T follicular helper cell (primary cell): ENCODE measurements at places on chromosomes 7 and 10.

- no peak for DNase-seq
Measured at GRCh38 chr7:18976715-18977471, 140.5 kb downstream of the TWIST1 start.

DNA sequence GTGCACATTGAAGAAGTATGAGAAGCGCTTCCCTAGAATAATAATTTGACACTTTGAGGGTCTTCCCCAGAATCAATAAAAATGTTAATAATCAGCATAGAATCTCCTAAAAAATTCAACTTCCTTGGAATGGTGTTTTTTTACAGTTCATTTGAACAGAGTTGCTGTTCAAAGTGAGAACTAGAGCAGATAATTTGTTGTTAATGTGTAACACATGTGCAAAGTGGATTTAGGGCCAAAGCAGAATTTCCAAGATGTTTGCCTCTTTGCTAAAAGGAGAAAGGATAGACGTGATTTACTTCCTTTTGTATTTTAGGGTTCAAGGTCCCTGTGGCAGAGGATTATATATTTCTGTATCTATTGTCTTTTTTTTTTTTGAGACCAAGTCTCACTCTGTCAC, 73.8 kb downstream of the ZNF277 start:
- DNase-seq, result no peak

DNA sequence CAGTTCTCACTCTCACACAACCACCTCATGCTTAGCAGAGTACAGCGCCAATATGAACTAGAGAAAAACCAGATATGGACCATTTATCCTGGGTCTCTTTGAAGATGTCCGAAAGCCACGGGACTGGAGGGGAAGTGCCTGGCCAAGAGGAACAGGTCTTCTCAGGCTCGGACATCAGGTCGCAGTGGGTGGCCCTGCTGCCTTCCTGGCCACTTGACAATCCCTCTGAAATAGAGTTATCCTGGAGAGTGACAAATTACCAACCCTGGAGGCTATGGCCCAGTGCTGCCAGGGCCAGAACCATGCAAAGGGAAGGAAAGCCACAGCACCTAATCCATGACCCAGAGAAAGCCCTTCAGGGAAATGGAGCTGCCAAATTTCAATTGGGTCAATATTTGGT, 646.8 kb upstream of the NRP1 start:
- no peak for DNase-seq

DNA sequence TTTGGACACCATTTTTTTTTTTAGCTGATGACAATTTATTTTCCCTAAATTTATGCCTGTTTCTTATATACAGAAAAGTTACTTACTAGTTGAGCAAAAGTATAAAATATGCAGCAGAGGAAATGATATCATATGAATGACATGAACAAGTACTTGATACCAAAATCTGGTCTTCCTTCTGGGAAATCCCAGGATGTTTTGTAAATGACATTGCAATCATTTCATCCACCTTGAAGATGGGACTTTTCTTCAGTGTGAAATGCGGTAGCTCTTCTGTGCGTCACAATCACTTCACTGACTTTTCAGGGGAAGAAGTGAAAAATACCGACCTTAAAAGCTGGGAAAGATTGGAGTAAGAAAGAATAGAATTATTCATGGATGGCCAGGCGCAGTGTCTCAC, 23.8 kb downstream of the C1QL3 start:
- no peak for DNase-seq

DNA sequence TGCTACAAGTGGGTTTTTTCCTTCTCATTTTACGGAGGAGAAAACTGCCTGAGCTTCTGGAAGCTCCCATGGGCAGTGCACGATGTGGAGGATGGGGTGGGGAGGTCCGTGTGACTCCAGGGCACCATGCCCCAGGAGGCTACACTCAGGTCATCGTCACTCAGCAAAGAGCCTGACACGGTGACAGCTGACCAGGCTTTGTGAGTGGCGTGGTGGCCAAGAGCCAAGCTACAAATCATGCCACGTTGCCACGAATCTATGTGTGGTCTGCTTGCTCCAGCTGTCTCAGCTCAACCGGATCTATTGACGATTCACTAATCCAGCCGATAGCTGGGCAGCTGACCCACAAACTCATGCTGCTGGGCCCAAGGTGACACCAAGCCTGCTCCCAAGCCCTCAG, 27.6 kb upstream of the C10orf71 start:
- DNase-seq, result no peak

GRCh38 chr10:98357194-98357822, 57.7 kb downstream of the PYROXD2 start:
- DNase-seq, result no peak
